ENCODE measurements at places on chromosomes 3 and 15. TPM values are rescaled to one million over a fixed set of nuclear protein-coding genes. Genes with fewer than 3 reads are reported as not detected.

Gene COL7A1
- 147 TPM for total RNA-seq

Gene LYZL4
- not detected for total RNA-seq

Gene SPINT1
- 145 TPM for total RNA-seq

Gene STIMATE
- 7.9 TPM for total RNA-seq

Gene KNG1
- total RNA-seq = not detected

Gene P2RY14
- not detected for total RNA-seq

Gene FAM43A
- total RNA-seq = 3.7 TPM

Gene XCR1
- total RNA-seq = under 0.01 TPM

Gene MESP2
- total RNA-seq = 0.13 TPM

Gene SLC22A14
- total RNA-seq = 0.64 TPM

Gene IQCH
- 2.9 TPM for total RNA-seq

Gene GPR156
- 0.13 TPM for total RNA-seq

Gene GRK7
- total RNA-seq = not detected

Gene PGBD4
- 1.8 TPM for total RNA-seq

Gene BOC
- 0.38 TPM for total RNA-seq
